ENCODE measurements at places on chromosomes 7 and 10. TPM values are rescaled to one million over a fixed set of nuclear protein-coding genes. Genes with fewer than 3 reads are reported as not detected.
A peak's percentile ranks its signal among the peaks of the same experiment; 100 is the strongest.

DNA sequence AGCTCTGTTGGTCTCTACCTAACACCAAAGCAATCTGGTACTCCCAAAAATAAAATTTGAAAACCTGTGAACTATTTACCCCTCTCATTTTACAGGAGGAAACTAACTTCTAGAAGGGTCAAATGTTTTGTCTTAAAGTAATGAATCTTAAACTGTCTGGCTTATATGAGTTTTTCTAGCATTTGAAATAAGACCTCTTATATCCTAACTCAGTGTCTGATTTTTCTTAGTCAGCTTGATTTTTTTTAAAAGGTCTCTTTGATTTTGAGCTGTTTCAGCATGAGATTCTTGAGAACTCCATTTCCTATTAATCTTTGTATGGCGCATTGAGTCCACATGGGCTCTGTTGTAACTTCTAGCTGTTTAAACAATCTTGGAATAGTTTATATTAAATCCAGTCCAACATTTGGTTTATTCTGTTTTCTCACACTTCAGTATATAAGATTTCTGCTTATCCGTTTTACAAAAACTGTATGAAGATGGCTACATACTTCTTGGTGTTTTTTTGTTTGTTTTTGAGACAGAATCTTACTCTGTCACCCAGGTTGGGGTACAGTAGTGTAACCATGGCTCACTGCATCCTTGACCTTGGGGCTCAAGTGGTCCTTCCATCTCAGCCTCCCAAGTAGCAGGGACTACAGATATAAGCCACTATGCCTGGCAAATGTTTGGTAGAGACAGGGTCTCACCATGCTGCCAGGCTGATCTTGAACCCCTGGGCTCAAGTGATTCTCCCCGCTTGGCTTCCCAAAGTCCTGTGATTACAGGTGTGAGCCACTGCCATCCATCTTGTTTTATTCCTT, 91.1 kb downstream of the PPP1R9A start:
- no peaks in the 10 kb centered on the region for H3K36me3 ChIP-seq
- no peaks in the 10 kb centered on the region for H3K27me3 ChIP-seq
- H3K4me1 ChIP-seq: no peaks in the 10 kb centered on the region
- DNase-seq: no peak

GRCh38 chr7:90173127-90173844, 19.0 kb downstream of the STEAP1 start:
- DNase-seq: no peak
- H3K27me3 ChIP-seq: no peaks in the 10 kb centered on the region
- H3K36me3 ChIP-seq: no peaks in the 10 kb centered on the region
- H3K4me3 ChIP-seq: no peak overlapping the region
- H3K4me1 ChIP-seq: no peaks in the 10 kb centered on the region

GRCh38 chr10:129594811-129595210, 127.8 kb downstream of the MGMT start:
- no peak overlapping the region for H3K27ac ChIP-seq
- no peaks in the 10 kb centered on the region for H3K27me3 ChIP-seq
- no peaks in the 10 kb centered on the region for H3K36me3 ChIP-seq
- no peaks in the 10 kb centered on the region for H3K4me1 ChIP-seq

DNA sequence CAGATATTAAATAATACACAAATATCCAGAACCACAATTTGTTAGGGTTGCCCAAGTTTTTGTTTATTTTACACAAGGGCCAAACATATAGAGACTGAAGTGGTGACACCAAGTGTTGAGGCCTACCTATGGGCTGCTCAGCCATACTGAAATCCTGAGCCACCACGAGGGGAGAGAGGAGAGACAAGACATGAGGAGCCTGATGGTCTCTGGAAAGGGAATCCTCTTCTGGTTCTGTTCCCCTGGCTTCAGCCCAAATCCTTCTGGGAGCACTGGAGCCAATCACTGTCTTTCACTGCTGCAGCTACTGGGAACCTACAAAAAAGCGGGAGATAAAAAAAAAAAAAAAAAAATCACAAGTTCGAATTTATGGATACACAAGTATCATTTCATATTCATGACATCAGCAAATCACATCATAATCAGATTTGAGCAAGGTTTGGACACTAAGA, 1.9 kb downstream of the SKIDA1 start:
- H3K4me3 ChIP-seq: no peak overlapping the region
- H3K4me1 ChIP-seq: peaks cover 52% of the 10 kb centered on the region
- peak overlapping the region; percentile 99 for H3K27ac ChIP-seq
- DNase-seq: no peak
- no peaks in the 10 kb centered on the region for H3K36me3 ChIP-seq
- no peaks in the 10 kb centered on the region for H3K27me3 ChIP-seq

DNA sequence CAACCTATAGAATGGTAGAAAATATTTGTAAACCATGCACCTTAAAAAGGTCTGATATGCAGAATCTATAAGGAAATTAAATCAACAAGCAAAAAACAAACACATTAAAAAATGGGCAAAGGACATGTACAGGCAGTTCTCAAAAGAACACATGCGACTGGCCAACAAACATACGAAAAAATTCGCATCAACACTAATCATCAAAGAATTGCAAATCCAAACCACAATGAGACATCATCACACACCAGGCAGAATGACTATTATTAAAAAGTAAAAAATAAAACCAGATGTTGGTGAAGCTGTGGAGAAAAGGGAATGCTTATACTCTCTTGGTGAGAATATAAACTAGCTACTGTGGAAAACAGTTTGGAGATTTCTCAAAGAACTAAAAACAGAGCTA, 33.2 kb downstream of the TMEM229A start:
- H3K27me3 ChIP-seq: no peaks in the 10 kb centered on the region
- no peak overlapping the region for H3K27ac ChIP-seq
- H3K36me3 ChIP-seq: no peaks in the 10 kb centered on the region
- H3K4me1 ChIP-seq: no peaks in the 10 kb centered on the region
- H3K4me3 ChIP-seq: no peak overlapping the region

DNA sequence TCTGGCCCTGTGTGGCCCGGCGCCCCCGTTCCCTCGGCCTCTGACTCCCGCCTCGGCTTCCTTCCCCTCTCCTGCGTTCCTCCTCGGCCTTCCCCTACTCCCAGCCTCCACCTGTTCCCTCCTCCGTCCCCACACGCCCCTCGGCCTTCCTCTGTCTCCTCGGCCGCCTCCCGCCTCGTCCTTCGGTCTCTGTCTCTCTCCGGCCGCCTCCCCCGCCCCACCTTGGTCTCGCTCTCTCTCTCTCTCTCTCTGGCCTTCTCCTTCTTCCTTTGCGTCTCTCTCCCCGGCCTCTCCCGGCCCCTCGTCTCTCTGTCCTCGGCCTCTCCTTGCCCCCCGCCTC, 588 bp downstream of the GET4 start:
- peaks cover 43% of the 10 kb centered on the region for H3K4me1 ChIP-seq
- peaks cover 13% of the 10 kb centered on the region for H3K36me3 ChIP-seq
- H3K4me3 ChIP-seq: peak overlapping the region; percentile 88

DNA sequence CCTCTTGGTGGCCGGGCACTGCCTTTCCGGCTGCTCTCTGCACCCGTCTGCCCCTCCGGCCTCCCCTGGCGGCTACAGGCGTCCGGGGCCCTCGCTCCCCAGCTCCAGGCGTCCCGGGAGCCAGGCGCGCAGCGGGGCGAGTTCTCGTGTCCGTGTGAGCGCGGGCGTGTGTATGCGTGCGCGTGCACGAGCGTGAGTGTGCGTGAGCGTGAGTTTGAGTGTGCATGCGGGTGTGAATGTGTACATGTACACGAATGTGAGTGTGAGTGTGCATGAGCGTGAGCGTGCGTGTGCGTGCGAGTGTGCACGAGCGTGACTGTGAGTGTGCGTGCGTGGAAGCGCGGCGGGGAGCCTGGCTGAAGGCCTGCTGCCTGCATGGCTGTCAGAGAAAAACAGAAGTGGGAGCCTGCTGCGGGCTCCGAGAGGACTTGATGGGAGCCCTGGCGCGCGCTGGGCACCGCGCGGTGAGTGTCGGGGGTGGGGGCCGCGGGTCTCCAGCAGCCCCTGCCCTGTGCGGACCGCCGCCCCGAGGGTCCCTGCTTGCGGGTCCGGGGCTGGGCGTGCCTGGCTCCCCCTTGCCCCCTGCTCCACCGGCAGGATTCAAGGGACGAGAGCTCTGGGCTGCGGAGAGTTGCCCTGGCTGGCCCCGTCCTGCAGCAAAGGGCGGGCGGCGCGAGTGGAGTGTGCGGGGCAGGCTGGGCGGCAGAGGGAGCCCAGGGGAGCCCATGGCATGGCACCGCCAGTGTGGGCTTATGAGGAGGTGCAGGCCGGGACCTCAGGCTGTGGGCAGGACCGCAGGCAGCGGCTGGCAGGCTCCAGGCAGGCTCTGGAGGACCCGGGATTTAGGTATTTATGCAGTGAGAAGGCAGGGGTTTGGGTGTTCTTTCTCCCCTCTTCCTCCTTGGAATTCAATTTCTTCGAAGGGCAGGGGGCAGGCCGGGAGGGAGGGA, 75.8 kb upstream of the EN2 start:
- H3K4me1 ChIP-seq: peaks cover 24% of the 10 kb centered on the region
- H3K4me3 ChIP-seq: peak overlapping the region; percentile 16
- H3K27ac ChIP-seq: no peak overlapping the region

GRCh38 chr10:92969151-92969550, 91.4 kb upstream of the CYP26C1 start:
- no peaks in the 10 kb centered on the region for H3K4me1 ChIP-seq
- H3K27me3 ChIP-seq: no peaks in the 10 kb centered on the region
- no peaks in the 10 kb centered on the region for H3K36me3 ChIP-seq

- no peaks in the 10 kb centered on the region for H3K27me3 ChIP-seq
- peak overlapping the region; percentile 57 for H3K27ac ChIP-seq
- peaks cover 16% of the 10 kb centered on the region for H3K4me1 ChIP-seq
Measured at GRCh38 chr7:43782768-43783555, 24.5 kb downstream of the BLVRA start.

DNA sequence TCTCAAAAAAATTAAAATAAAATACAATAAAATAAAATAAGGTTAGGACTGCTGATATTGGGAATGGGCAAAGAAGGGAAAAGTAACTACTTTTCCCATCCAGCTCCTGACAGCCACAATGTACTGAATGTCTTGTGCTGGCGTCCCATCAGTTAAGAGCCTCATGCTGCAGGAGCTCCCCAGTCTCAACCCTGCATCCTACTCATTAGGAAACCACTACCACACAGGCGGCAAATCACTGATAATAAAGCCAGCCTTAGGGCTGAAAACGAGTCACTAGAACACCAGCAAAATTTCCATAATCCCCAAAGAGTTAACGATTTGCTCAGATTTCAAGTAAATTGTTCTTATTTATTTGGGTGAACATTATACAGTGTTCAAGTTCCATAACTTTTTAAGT, 4.3 kb downstream of the YWHAG start:
- H3K27ac ChIP-seq: no peak overlapping the region
- H3K36me3 ChIP-seq: peaks cover 10% of the 10 kb centered on the region
- DNase-seq: no peak
- no peak overlapping the region for H3K4me3 ChIP-seq
- no peaks in the 10 kb centered on the region for H3K27me3 ChIP-seq

The LIPJ gene
- not detected for total RNA-seq

DNA sequence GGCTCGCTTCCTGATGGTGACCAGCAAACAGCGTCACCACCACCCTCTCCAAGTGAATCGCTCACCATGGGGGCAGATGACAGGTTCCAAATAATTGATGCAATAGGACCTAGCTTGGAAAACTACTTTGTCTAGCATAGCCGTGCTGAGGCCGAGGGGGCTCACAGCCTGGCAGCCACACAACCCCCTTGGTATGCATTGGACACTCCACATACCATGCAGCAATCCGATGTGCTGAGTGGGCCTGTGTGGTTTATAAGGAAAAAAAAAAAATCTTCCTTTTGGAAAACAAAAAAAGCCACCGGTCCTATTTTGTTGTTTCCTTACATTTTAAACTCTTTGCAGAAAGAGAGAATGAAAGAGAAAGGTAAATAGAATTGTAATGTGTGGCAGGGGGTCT, 15.1 kb downstream of the GATA3 start:
- H3K4me3 ChIP-seq: no peak overlapping the region
- no peak overlapping the region for H3K27ac ChIP-seq
- no peak for DNase-seq

The GPR158 gene
- 0.49 TPM for total RNA-seq
